Cerebellar nuclear complex (tissue), 1 donor: ENCODE measurements at places on chromosomes 3 and 15.

- DNase-seq = no peak
These were observed 38.2 kb downstream of the B3GALNT1 start for GRCh38 chr3:161066930-161067329.

DNA sequence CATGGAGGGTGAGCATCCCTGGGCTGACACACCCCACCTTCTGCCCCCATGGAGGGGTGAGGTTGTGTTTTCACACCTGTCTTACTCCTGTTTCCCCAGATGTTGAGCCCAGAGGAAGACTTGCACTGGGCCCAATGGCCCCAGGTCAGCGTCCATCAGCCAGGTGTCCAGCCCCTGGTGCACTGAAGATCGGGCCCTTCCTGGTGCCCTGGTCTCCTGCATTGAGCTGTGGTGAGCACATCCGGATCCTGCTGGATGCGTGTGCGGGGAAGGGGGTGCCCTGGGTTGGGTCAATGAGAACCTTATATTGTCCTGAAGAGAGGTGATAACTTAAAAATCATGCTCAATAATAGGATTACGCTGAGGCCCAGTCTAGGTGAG, 227.3 kb downstream of the SNRPN start:
- no peak for DNase-seq

- DNase-seq = no peak
These were observed 331.0 kb upstream of the RASGRP1 start for GRCh38 chr15:38895326-38896255.

- no peak for DNase-seq
These were observed 20.8 kb upstream of the SLC7A14 start for GRCh38 chr3:170606675-170607074.

- DNase-seq = no peak
These were observed 39.3 kb downstream of the GRK7 start for GRCh38 chr3:141802316-141803077.
